Muscle of leg (tissue), 16 donors: ENCODE measurements at places on chromosomes 6 and 20. TPM values are rescaled to one million over a fixed set of nuclear protein-coding genes. Genes with fewer than 3 reads are reported as not detected.

PHIP gene
- 25.8 TPM for total RNA-seq

PGC gene
- not detected for total RNA-seq

NAPB gene
- total RNA-seq: 7.5 TPM

TFAP2B gene
- under 0.01 TPM for total RNA-seq

RBPJL gene
- total RNA-seq: not detected

MEP1A gene
- total RNA-seq: not detected

BTN3A1 gene
- 25.1 TPM for total RNA-seq

GRCh38 chr20:49948178-49948577 lies 12.0 kb downstream of the RNF114 start:
- no peak for DNase-seq

GRCh38 chr20:20327746-20328145 lies 40.2 kb upstream of the INSM1 start:
- DNase-seq: no peak

DNA sequence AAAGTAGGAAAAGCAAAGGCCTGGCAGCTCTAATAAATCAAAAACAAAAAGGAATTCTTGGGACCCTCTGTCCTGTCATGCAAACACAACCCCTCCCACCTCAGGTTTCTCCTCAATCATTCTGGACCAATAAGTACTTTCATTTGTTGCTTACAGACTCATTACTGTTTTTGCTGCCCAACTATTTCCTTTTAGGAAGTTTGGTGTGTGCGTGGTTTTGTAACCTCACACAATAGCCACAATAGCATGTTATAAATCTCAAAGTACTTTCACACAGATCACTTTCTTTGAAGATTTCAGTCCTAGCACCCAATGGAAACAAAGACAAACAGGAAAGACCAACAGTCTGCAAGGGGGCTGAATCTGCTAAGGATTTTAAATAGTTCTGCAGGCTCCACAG lies 4.5 kb downstream of the MRPL14 start:
- DNase-seq: peak; percentile 27

DNA sequence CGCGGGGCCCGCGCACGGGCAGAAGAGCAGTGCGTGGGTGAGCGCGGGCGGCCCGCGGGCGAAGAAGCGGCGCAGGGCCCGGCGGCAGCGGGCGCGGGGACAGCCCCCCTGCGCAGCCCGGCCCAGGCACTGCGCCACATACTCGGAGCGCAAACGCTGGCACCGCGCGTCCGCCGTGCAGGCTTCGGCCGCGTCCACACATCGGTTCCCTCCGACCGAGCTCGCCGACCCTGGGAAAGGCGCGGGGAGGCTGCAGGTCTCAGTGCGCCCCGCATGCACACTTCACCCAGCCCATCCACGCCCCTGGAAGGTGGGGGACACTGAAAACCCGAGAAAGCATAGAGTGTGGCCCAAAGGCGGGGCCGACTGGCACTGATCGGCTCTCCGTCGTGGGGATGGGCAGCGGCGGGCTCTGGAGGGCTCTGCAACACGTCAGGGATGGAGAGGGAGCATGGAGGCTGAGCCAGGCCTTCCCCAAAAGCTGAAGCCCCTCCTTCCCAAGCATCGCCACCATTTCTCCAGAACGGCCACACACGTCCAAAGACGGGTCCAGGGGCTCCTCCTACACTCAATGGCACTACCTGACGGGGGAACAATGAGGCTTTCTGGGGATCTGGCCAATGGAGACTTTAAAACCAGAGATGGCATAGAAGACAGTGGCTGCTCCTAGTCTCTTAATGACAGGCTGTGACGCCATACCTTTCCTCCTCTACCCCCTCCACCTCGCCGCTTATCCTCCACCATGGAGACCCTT lies 2.0 kb downstream of the GFRA4 start:
- no peak for DNase-seq

DNA sequence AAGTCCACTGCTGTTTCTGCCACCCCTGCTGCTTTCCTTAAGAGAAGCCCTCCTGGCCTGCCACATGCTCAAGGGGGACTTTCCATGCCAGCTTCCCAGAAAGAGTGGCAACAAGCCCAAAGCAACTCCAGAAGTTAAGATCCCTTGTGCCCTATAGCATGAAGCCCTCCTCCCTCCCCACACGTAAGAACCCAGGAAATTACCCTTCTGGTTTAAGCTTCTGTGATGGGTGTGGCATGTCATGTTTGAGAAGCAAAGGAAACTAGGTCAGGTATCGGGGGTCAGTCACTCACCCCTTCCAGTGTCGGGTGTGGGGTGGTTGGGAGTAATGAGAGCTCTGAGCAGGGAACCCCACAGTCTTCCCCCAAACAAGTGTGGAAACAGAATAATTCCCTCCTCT lies 196.1 kb downstream of the LRFN2 start:
- DNase-seq: no peak

DNA sequence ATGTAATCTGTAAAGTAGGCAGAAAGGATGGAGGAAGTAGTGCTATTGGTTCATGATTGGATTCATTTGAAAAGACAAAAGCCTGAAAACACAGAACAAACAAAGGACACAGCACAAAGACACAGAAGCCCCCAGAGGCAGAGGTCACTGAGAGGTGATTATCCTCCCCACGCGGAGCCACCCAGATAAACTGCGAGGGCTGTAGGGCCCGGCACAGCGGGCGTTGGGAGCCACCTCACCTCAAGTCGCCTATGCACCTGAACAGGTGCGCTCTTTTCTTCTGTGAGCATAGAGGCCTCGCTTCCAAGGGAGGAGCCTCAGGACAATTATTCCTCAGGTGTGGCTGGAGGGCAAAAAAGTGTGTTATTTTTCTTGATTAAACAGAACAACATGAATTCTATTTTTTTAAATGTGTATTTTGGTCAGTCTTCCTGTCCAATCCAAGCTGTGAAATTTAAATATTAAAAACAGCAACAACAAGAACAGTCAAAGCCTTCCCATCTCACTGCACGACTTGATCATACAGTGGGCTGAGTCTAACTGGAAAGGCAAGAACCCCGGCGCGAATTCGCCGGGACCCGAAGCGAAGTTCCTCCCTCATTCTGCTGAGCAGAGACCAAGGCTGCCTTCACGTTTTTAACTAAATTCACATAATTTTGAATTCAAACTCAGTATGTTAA lies 205.3 kb downstream of the THBS2 start:
- DNase-seq: no peak

DNA sequence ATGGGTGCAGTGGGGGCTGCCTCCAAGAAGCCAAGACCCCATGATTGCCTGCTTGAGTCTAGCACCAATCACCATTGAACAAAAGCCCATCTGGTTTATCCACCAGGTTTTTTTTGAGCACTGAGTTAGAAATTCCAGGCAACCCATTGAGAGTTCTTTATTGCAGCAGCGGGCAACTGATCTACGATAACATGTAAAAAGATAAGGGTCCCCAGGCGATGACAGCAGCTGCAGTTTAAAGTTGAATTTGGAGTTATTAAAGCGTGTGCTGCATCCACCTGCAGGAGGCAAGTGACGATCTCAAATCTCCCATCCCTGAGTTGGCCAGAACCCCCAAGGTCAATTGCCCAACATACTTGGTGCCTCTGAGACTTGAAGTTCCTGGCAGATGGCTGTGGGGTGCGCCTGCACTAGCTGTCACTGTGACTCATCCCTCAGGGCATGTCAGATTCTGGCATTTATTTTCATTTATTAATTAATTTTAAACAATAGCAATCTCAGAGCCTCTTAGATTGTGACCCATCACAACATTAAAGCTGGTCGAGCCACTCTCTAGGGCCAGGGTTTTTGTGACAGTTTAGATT lies 290.4 kb upstream of the SULF2 start:
- no peak for DNase-seq

DNA sequence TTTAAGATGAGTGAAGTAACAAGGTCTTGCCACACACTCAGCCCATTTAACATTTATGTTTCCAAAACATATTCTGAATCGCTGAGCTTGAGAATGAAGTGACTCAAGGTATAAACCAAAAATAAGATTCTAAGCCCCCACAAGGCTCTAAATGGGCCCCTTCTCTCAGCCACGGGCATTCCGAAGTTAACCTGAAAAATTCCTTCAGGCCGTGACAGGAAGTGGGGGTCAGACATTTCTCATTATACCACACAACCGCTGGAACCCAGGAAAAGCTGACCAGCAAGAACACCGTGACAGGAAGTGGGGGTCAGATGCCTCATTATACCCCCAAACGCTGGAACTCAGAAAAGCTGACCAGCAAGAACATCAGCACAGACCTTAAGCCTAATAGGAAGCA lies 247.9 kb downstream of the ERMARD start:
- no peak for DNase-seq

DNA sequence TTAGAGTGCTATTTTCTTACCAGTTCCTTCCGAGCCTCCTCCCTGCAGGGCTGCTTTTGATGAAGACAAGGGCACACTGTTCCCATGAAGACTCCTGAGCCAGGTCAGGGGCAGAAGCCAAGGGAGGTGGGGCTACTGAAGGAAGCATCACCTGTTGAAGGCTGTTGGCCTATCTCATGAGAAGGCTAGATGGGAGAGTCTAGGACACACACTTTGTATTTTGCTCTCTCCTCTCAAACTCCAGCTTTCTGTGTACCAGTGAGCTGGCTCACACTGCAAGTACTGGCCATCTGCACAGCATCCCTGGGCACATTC lies 683.2 kb upstream of the ID4 start:
- DNase-seq: no peak

GRCh38 chr6:89172131-89172530 lies 26.3 kb downstream of the PM20D2 start:
- peak; percentile 83 for DNase-seq

DNA sequence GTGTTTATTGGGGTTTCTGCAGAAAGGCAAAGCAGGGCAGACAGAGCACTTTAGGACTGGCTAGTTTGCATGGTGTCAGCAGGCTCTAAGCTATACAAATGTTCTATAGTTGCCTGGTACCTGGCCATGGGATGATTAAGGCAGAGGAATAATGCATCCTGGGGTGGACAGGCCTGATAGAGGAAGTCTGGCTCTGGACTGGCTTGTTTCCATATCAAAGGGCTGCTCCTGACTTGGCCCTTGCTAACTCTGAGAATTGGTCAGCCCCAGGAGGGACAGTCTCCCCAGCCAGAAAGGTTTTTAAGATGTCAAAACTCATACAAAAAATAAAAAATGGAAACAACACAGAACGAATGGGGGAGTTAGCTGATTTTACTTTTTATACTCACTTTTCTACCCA lies 136.9 kb downstream of the TBC1D7 start:
- DNase-seq: no peak

- DNase-seq: no peak
Observed at GRCh38 chr6:157432231-157432891, 51.4 kb downstream of the ZDHHC14 start.

GRCh38 chr20:49661560-49662329 lies 51.9 kb downstream of the B4GALT5 start:
- DNase-seq: no peak

DNA sequence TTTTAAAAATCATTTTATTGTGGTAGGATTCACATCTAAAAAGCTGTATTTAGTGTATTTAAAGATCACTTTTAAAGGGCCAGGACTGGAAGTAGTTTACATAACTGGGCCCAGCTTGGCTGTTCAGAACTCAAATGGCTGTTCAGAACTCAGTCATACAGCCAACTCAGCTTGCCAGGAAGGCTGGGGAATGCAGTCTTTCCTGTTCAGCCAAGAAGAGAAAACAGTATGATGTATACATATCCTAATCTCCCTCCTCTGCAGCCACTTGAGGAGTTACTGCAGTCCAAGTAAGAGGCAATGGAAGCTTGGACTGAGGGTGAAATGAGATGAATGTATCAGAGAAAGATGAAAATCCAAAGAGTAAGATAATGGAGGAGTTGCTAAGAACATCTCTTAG lies 24.6 kb downstream of the DSTN start:
- DNase-seq: peak; percentile 93

GRCh38 chr20:1331801-1332453 lies 3.0 kb upstream of the SDCBP2 start:
- no peak for DNase-seq

DNA sequence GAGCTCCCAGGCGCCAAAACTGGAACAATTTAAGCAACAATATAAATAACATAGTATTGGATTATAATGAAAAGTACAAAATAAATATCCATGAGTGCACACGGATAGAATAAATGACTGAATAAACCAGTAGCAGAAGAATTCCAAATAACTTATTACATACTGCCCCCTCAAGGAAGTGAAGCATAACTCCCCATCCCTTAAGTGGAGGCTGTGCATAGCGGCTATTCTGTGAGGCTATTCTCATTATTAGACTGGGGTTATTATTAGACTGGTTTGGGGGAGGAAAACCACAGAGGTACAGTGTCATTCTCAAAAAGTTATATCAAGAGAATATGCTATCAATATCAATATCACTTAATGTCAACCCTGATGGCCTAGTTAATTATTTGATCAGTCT lies 94.4 kb upstream of the SIRPA start:
- no peak for DNase-seq

GRCh38 chr6:38413102-38413800 lies 226.5 kb downstream of the BTBD9 start:
- peak; percentile 29 for DNase-seq

DNA sequence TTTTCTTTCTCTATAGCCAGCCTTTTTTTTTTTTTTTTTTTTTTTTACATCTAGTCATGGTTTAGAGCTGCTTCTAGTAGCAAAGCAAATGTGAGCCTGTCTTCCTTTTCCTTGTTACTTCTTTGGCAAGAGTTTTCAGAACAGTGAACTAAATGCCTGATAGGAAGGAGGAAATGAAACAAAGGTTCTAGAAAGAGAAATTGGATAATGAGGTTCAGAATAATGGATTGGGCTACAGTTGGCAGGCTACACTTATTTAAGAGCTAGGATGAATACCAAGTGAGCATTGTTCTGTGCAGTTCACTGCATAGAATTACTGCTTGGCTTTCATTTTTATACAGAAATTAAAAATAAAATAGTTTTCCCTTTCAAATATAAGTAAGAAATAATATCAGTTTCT lies 78.6 kb downstream of the HIVEP1 start:
- no peak for DNase-seq

GRCh38 chr6:4377603-4378002 lies 242.2 kb upstream of the ECI2 start:
- no peak for DNase-seq

DNA sequence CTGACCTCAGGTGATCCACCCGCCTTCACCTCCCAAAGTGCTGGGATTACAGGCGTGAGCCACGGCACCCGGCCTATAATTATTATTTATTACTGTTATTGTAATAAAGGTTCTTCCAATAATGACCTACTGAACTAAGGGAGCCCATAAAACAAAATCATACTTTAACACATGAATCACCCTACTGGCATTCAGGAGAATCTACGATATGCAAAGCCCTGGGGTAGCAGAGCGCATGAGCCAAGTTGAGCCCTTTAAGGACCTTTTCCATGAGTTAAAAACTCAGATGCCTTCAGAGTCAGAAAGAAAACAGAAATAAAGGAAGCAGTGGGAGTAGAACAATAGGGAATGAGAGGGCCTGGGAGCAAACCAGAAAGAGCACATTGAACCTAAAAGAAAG lies 41.5 kb downstream of the SNRPB start:
- no peak for DNase-seq
